ENCODE measurements at places on chromosomes 16 and 17.

GRCh38 chr16:3859889-3860288, 20.6 kb downstream of the CREBBP start:
- no peak for DNase-seq

DNA sequence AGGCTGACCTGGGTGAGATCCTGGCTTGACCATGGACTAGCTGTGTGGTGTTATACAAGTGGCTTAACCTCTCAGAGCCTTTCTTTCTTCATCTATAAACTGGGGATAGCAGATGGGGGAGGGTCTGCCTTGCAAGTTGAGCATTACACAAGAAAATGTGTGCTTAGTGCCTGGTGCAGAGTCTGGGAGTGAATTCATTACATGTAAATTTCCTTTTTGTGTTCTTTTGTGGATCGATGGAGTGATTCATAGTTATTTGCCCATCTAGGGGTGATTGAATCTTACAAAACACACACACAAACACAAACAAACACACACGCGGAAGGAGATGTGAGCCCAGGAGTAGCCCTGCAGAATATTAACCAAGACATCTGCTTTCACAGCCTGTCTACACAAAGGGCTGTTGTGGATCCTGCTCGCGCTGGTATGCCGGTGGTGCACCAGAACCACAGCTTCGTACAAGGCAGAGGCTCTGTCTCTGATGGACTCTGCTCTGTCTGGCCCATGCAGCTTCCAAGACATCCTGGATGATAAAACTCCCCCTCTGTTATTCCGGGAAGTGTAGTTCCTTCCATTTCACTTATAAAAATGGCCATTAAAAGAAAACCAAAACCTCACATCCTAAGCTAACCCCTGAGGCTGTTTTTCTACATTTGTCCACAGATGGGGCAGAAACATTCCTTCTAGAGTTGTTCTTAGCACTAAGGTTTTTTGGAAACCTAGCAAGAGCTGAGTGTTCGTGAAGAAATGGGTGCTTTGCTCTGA, 86.1 kb downstream of the UTP18 start:
- no peak for DNase-seq

DNA sequence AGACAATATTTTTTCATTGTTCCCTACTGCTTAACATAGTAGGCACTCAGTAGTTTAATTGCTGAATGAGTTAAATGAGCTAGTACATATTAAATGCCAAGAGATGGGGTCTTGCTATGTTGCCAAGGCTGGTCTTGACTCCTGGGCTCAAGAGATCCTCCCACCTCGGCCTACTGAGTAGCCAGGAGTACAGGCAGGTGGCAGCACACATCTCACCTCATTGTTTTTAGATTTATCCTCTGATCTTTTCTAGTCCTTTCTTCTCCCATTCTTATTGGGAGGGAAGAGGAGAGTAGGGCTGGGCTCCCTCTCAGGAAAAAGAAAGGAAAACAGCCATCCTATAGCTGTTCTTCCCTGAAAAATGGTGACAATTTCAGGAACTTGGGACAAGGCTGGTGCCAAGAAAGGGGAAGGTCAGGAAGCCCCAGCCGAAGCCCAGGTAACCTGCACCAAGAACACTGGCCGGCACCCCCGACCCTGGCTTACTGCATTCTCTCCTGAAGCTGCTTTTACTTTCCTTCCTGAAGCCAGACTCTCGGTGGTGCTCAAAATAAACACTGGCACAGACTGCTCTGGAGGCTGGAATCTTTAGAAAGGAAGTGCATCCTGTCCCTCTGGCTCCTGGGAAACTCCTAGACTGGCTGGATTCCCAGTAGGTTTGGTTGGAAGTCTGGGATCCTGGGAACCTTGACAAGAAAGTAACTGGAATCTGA, 2.7 kb downstream of the TNFAIP1 start:
- no peak for DNase-seq

DNA sequence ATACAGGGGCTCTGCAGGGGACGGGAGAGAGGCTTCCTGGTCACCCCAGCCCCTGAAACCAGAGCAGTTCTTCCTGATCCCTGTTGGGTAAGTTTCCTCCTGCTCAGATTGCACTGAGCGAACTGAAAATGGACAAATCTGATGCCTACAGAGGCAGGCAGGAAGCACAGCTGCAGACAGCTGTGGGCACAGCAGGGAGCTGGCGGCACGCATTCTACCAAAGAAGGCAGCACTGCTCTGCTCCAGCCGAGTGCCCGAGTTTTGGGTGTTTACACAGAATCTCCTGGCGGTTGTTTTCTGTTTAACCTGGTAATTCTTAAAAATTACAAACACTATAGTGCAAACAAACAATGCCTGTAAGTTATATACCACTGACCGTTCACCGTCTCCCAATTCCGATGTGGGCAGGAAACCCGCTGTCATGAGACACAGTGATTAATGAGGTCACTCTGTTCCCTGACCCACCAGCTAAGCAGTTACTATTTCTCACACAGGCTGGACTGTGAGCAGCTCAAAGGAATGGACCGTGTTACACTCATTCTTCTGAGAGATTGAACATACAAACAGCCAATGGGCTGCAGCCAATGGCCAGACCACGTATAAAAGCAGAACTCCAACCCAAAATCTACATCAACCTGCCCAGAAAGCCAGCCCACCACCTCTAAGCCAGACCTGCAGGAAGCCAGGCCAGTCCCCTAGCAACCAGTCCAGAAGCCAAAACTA, 25.5 kb downstream of the NSMCE1 start:
- DNase-seq = no peak

DNA sequence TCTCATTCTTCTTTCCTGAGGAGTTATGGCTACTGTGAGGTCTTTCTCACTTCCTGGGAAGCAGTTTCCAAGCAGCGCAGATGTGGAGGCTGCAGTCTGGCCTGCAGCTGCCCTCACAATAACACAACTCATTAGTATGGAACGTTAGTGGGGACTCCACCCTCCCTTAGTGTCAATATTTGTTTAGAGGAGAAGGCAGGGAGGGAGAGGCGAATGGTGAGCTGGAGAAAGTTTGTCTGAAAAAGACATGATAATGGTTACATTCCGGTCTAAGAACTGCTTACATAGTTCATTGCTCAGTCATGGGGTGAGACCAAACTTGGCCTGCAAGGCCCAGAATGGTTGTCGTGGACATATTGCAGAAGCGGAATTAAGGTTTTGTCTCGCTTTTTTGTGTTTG, 170.2 kb downstream of the HS3ST3B1 start:
- no peak for DNase-seq

DNA sequence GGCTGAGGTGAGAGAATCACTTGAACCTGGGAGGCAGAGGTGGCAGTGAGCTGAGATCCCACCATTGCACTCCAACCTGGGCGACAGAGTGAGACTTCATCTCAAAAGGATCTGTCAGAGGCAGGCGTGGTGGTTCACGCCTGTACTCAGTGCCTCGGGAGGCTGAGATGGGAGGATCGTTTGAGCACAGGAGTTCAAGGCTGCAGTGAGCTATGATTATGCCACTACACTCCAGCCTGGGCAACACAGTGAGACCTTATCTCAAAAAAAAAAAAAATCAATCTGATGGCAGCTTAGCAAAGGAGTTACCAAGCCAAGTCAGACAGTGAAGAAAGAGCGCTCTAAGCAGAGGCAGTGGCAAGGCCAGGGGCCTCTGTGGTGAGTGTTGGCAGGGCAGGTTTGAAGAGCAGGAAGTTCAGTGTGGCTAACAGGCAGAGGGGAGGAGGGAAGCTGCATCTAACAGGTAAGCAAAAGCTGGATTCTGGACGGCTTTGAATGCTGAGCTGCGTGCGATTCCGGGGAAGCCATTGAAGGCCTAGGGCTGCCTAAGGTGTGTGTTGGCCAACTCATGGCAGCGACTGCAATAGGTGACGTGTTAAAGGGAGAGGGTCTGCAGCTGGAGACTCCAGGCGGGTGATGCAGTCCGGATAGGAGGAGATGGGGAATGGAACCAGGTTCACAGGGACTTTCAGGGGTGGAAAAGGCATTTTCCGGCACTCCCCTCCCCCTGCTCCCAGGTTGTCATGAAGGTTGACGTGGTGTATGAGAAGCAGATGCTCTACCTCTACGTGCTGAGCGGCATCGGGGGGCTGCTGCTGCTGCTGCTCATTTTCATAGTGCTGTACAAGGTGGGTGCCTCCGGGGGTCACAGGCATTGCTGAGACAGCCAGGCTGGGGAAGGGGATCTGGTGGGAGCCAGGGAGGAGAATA, 7.0 kb downstream of the ZNF768 start:
- DNase-seq = no peak

- no peak for DNase-seq
These were observed 93.5 kb downstream of the GOSR1 start for GRCh38 chr17:30570596-30571265.

- DNase-seq = no peak
These were observed 5.6 kb upstream of the TBX2 start for GRCh38 chr17:61393904-61394629.

GRCh38 chr16:10631886-10632285, 51.5 kb upstream of the EMP2 start:
- no peak for DNase-seq

DNA sequence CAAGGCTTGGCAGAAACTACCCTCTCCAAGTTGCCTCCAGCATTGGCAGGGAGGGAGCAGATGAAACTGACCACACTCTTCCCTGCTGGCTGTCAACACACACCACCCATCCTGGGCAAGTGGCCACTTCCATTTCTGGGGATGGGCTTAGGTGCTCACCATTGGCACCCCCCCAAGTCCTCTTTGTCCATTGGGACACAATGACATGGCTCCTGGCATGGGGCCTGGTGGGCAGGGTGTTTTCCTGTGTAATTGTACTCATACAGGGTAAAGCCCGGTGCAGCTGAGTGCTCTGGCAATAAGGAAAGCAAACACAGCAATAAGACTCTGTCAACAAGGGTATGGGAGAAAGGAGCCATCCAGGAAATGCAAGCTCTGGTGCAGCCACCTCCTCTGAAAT, 22.6 kb downstream of the SCNN1B start:
- DNase-seq = no peak

- no peak for DNase-seq
These were observed 34.8 kb upstream of the XYLT2 start for GRCh38 chr17:50311112-50311460.

DNA sequence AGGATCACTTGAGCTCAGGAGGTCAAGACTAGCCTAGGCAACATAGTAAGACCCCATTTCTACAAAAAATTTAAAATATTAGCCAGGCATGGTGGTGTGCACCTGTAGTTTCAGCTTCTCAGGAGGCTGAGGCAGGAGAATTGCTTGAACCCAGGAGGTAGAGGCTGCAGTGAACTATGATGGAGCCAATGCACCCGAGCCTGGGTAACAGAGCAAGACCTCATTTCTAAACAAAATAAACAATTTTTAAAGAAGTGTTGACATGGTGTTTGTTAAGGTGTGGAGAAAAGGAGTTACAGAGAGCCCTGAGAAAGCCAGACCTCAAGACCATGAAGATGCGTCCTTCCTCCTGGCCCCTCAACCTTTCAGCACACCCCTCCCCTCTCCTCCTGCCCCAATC, 37.6 kb upstream of the C1QL1 start:
- no peak for DNase-seq

DNA sequence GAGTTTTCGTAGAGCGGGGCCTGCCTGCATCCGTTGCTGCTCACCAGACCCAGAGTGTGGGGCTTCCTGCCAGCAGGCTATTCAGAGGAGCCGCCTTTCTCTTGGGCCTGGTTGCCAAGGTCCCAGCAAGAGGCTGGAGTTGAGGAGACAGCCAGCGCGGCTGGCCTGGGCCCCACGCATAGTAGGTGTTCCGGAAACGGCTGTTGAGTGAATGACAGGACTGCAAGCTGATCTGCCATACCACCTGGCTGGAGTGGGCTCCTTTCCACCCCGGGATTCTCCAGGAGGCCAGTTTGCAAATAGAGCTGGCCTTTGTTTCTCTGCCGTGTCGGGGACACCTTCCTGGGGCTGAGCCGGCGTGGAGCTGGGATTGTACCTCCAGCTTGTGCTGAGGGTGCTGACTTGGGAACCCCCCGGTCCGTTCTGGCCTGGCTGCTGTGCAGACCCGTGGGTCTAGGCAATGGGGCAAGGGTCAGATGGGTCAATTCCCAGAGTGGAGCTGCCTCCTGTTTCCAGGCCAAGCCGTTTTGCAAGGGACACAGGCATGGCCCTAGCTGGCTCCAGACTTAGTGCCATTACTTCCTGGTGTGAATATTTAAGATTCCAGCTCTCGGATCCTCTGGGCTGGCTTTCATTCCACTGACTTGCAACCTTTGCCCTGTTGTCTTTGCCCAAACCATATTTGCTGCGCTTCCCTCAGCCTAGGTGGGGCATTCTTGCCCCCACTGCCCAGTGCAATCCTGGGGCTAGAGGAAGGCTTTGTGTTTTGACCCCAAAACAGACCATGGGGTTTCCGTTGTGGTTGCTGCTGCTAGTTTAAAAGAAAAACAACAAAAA, 68.8 kb downstream of the CMIP start:
- DNase-seq = no peak

GRCh38 chr17:15657868-15658267, 26.2 kb downstream of the TRIM16 start:
- no peak for DNase-seq

GRCh38 chr17:17519886-17520285, 23.7 kb upstream of the RASD1 start:
- no peak for DNase-seq

DNA sequence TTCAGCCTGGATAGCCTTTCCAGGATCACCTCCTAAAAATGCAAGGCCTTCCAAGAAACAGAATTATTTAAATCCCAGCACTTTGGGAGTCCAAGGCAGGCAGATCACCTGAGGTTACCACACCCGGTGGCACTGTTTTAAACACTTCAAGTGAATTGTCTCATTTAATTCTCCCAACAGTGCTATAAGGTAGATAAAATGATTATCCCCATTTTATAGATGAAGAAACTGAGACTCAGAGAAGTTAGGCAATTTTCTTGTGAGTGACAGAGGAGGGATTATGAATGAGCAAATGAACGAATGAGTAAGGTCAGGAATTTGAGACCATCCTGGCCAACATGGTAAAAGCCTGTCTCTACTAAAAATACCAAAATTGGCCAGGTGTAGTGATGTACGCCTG, 16.8 kb downstream of the THRA start:
- DNase-seq = no peak

GRCh38 chr16:4324492-4325252, 8.8 kb downstream of the GLIS2 start:
- DNase-seq = no peak

DNA sequence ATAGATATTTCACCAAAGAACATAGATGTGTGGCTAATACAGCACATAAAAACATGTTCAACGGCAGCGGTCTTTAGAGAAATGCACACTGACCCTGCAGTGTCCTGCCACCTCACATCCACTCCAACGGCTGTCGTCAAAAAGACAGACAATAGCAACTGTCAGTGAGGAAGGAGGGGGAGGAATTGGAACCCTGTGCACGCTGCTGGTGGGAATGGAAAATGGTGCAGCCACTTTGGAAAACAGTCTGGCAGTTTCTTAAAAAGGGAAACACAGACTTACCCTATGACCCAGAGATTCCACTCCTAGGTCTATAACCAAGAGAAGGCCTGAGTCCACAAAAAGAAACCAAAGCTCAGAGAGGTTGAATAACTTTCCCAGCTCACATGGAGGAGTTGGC, 7.7 kb downstream of the CEP295NL start:
- DNase-seq = no peak

GRCh38 chr17:40316571-40317344, 7.8 kb downstream of the RARA start:
- DNase-seq = no peak

- no peak for DNase-seq
These were observed 217.4 kb upstream of the COX10 start for GRCh38 chr17:13851889-13852288.

- no peak for DNase-seq
These were observed 116.5 kb downstream of the SOCS1 start for GRCh38 chr16:11139326-11140097.

Data from effector CD4-positive, alpha-beta T cell (primary cell).